ENCODE measurements at places on chromosomes 12 and 14.

DNA sequence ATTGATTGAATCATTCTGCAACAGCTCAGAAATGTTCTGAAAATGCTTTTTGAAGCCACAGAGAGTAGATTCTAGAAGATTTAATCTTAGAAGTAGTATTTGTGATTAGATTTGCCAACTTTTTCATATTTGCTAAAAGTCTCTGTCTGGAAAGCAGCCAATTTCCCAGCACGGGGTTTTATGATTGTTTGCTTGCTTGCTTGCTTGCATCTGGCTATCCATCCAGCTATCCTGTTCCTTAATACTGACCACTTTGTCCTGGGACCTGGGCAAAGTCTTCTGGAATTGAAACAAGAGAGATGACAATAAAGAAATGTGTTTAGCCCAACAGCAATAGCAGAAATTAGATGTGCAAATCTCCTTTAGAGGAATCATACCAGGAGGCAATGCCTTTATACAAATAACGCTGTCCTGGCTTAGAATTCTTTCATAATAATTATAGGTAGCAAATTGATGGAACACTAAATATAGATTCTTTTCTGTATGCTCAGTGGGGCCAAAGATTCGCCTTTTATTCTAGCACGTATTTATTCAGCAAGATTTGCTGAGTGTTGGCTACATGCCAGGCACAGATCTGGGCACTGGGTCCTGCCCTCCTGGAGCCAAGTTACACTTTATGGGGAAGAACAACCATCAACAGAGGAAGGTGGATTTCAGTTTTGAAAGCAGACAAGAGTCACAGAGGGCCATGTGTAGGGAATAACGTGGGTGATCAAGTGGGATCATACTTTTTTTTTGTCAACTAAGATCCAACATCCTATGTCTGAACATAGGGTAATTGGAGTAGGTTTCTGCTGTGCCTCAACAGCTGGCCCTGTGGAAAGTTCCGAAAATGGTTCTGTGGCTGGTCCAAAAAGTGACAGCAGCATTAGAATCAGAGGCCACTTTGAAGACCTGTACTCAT lies 25.3 kb downstream of the MYBPC1 start:
- DNase-seq: no peak

- no peak for DNase-seq
Measured at GRCh38 chr12:27498149-27498548, 25.9 kb upstream of the PPFIBP1 start.

DNA sequence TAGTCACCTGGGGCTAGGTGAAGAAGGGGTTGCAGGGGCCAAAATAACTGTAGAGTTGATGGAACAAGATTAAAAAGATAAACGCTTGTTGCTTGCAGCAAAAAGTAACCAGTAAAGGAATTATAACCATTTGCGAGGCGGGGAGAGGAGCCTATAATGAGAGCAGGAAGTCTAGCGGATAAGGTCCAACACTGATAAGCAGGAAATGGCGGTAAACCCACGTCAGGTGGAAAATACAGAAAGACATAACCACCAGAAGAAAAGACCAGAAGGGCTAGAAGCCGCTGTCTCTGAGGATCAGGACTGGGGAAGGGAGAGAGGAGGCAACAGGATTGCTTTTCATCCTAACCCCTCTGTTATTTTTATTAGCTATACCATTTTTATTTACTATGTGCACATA lies 303.3 kb downstream of the DPF3 start:
- DNase-seq: no peak

GRCh38 chr14:71482671-71483070 lies 449.6 kb upstream of the RGS6 start:
- no peak for DNase-seq

GRCh38 chr12:104567832-104568486 lies 111.2 kb downstream of the CHST11 start:
- DNase-seq: no peak

DNA sequence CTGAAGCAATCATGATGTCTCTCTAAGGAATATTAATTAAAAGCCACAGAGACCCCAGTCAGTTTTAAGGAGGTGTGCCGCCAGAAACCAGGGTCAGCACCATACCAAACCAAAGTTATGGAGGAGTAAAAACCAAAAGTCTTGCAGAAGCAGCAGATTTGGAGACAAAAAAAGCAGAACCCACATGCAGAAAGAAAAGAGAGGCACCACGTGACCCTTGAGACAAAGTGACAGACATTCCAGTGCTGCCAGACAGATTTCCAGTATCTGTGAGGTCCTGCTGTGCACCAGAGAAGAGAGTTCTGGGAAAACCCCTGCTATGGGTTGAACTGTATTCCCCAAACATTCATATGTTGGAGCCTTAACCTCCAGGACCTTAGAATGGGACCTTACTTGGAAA lies 59.7 kb downstream of the CAPZA3 start:
- no peak for DNase-seq

GRCh38 chr14:59275668-59276067 lies 87.2 kb downstream of the DAAM1 start:
- no peak for DNase-seq

DNA sequence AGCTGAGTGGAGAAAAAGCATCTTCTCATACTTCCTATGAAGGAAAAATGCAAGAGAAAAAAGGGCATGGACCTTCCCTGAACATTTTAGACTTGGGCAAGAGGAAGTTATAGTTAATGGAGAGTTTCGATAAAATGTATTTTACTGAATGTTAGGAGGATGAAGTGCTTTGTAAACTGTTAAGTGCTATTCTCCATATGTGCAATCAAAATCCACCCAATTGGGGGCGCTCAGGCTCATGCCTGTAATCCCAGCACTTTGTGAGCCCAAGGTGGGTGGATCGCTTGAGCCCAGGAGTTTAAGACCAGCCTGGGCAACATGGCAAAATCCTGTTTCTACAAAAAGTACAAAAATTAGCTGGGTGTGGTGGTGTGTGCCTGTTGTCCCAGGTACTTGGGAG lies 1.9 kb upstream of the CNPY2 start:
- DNase-seq: no peak

DNA sequence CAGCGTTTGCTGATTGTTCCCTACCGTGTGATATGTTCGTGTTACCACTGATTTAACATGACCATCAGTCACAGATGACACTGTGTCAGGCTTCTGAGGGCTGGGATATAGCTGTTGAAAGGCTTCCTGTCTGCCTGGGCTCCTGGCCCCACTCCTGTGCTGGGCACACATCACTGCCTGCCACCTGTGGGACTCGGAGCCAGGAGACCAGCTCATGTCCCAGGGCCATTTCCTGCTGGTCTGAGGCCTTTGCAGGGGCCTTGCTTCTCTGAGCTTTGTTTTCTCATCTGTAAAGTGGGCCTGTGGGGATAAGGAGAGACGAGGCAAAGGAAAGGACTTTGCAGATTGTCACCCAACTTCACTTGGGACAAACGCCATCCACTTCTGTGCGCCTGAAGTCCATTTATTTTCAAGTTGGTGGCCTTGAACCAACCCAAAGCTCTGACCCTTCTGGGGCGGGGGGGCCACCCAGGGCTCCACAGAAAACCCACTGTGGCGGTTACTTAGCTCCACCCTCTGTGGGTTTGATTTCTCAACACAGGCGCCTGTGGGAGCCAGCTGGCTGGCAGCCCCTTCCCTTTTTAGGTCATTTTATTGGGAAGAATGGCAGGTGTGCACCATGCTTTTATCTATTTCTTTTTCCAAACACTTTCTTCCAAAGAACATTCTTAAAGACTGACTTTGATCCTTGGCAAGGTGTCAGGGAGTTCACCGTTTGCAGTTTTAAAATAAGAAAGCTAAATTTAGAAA lies 54.1 kb downstream of the BEGAIN start:
- DNase-seq: no peak

DNA sequence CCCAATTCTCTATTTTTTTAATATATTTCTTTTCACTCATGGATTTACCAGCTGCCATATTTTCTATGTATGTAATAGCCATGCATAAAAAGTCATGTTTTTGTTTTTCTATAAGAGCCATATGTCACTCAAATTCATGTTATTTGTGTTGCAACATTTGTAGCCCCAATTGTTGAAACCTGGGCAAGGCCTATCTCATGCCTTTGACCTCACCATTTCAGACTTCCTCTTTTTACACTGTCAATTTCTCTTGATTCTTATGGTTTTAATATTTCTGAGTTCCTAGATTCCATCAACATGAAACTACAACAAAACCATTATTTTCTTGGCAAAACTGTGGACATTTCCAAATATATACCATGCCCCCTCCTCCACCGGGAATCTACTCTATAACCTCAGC lies 647.5 kb downstream of the C12orf50 start:
- DNase-seq: no peak

DNA sequence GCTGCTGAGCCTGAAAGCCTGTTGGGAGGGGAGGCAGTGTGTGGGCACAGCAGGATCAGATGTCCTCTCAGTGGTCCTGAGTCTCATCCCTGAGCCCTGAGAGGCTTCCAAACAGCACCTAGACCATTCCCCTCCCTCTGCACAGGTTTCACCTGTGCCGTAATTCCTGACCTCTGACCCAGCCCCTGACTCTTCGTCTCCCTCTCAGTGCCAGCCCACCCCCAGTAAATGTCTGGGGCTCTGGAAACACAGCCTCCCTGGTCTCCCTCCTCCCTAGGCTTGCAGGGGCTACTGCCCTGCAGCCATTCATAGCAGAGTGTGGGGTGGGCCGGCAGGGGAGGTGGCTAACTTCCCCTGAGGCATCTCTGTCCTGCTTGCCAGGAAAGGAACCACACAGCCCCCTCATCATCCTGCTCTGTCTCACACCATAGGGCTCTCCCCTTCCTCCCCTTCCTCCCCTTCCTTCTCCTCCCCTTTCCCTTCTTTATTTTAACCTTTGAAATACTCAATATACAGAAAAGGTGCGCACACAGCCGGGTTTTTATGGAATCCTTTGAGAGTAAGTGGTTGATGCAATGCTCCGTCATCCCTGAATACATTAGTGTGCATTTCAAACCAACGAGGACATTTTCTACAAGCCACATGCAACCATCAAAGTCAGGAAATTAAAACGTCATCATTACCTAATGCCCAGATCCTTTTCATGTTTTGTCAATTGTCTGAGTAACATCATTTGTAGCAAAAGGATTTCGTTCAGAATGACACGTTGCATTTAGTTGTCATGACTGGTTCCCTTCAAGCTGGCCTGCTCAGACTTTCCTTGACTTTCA lies 67.0 kb downstream of the PRMT8 start:
- no peak for DNase-seq
